ENCODE measurements at places on chromosomes 7 and 10.

DNA sequence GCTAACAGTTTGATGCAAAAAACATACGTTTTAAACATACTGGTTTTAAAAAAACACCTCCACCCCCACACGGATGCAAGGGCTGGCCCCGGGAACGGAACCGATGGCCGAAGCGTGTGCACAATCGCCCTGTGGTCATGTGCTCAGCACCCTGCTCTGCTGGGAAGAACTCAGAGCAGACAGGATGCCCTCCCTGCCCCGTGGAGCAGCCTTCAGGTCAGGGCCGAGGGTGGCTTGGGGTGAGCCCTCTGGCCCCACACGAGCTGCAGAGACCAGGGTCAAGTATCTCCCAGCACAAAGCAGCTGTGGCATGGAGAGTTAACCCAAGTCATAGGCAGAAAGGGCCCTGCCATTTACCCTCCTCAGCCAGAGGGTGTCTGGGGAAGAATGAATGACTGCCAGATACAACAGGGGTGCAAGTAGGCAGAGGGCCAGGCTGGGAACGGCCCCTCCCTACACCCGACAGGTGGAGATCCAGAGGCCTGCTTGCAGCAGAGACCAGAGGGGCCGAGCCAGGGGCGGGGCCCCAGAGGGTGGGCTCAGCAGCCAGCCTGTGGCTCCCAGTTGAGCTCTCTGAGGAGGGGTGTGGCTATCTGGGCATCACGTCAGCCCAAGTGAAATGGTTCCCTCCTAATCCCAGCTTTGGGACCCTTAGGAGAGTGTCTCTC lies 56.8 kb downstream of the ZRANB1 start:
- DNase-seq, result no peak

DNA sequence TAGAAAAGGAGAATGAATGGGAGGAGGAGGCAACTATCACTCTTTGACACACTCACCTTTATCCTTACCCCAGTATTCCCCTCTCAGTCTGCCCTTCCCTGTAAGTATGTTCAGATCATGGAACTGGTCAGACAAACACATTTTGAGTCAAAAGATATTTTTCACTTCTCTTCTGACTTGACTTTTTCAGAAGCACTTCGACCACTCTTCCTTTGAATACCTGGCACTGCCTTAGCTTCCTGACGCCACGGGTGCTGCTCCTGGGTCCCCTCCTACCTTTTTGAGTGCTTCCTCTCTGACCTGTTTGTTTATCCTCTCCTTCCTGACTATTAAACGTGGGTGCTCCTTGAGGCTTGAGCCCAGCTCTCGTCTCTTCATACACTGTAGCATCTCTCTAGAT lies 19.8 kb upstream of the C10orf67 start:
- DNase-seq, result no peak

DNA sequence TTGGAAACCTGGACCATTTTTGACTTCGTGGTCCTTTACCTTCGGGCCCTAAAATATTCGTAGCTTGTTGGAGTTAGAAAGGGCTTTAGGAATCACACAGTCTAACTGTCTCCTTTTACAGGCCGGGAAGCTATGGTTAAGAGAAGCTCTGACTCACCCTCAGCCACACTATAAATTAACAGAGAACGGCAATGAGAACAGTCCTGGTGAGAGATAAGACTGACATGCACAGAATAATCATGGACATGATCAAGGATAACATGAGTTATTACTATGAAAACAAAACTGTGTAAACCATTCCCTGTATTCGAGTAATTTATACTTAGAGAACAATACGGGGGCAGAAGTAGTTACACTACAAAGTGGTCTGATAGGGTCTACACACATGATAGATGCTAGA lies 162.5 kb upstream of the MALRD1 start:
- DNase-seq, result no peak

DNA sequence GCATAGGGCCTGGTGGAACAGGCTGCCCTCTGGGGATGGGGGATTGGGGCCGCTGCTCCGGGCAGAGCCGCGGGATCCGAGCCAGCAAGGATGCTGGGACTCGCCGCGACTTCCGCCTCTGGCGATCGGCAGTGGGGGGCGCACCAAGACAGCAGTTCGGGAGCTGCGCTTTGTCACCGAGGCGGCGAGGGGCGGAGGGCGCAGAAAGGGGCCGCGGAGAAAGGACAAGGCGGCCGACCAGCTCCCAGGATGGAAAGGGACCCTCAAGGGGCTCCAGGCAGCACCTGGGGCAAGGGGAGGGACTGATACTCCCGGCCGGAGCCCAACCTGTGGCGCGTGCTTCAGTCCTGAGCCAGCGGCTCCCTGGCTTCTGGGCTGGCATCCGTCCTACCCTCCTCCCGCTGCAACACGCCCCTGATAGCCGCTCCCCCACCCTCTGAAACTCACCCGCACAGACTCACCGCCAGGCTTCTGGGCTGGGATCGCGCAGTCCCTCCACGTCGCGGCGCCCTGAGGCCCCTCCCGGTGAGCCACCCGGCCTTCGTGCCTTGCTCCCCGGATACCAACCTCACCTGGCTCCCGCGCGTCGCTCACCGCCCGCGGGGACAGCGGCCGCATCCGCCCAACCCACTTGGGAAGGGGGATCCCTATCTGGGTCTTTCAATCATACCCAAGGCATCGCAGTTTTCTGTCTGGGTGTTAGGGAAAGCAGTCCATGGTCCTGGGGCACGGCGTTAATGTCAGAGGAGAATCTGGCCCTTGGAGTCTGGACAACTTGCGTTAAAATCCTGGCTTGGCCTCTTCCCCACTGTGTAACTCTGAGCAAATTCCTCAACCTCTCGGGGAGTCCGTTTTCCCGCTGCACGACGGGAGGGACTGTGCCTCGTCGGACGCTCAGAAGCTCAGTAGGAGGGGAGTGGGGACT lies 7.0 kb upstream of the EVX1 start:
- no peak for DNase-seq

DNA sequence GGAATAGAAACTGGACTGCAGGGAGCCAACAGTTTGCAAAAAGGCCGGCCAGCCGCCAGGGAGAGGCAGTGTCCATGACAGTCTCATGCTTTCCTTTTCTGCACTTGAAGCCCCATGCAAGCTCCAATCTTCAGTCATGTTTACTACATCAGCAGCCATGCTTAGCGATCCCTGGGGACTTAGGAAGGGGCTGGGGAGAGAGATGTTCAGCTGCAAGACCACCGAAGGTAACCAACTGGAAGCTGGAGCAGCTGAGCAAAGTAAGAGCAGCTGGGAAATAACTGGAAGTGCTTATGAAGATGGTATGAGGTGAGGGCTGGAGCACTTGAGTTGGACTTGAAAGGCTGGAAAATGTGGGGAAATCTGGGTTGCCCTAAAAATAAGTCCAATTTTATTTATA lies 37.0 kb downstream of the PRR15 start:
- DNase-seq, result no peak

- DNase-seq, result no peak
Observed at GRCh38 chr7:126957443-126957842, 295.3 kb downstream of the GRM8 start.

DNA sequence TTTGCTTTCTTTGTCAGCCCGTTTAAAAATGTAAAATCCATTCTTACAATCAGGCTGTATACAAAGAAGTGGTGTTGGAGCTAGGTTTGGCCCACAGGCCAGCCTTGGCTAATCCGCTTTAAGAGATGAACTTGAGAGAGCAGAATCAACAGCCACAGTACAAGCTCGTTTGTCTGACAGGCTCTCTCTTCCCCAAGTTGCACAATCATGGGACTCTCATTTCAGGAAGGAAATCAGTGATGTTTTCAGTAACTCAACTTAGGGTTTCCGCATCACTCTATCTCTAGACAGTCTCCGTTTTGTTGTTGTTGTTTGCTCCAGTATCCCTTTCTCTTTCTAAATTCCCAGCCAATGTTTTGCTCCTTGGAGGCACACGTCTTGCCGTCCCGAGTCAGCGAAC lies 582.0 kb upstream of the MKI67 start:
- DNase-seq, result no peak

DNA sequence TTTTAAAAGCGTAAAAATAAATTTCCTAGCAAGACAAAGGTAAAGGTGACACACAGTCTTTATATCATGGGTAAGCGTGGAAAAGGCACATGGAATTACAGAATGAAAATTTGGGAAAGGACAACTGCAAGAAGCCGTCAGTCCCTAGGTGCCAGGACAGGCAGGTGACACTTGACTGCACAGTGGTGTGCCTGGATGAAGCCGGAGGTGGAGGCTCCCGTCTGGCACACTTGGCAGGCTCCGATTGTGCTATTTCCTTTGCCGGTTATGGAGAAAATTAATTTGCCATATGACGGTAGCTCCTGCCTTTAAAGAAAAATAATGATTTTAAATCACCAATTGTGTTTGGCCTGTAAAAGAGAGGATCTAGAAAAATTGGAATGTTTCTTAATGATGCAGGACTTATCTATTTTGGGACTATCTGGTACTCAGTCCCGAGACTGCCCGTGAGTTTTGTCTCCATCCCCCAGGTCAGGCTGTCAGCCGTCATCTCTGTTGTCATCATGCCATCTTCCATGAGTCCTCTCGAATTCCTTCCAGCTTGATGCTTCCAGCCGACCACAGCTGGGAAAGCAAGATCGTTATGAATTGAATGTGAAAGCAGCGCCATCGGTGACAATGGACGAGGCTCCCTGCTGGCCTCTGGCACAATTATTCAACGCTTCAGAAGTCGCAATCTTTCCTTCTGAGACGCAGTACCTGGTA lies 56.2 kb upstream of the MGMT start:
- no peak for DNase-seq

GRCh38 chr7:304574-305409 lies 14.8 kb downstream of the FOXL3 start:
- DNase-seq, result no peak

DNA sequence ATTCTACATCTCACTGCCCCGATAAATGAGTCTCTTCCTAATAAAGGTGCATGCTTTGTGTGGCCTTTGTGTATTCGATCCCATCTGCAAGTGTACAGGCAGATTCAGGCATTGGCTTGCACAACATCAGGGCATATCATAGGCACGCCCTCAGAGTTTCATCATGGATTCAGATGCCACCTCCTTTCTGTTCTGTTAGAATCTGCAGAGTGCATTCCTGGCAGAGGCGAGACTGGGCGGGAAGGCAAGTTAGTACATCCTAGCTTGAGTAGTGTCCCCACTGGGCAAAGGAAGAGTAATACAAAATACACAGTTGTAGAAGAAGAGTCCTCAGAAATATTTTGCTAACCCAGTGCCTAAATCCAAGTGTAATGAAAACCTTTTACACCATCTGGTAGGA lies 346.5 kb upstream of the GALNT17 start:
- DNase-seq, result no peak

GRCh38 chr10:102280397-102281101 lies 35.2 kb downstream of the GBF1 start:
- DNase-seq, result no peak

GRCh38 chr7:149714910-149715471 lies 58.4 kb downstream of the ZNF467 start:
- DNase-seq, result no peak

GRCh38 chr10:15620337-15620736 lies 99.4 kb downstream of the ITGA8 start:
- no peak for DNase-seq

GRCh38 chr10:114095559-114096337 lies 52.1 kb downstream of the ADRB1 start:
- DNase-seq, result no peak

DNA sequence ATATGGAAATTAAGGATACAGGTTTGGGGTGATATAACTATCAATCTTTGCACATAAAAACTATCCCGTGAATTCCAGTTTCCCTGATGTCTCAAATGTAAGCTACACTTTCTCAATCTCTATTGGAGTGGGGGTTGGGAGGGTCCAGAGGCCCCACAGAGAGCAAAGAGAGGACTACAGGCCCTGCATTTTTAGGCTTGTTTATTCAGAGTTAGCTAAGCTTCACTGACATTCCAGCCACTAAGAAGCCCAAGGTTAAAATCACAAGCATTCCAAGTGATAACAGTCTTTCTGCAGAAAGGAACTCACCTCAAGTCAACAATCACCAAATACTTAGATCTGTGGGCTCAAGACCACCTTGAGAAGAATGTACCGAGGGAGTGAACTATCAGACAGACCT lies 31.6 kb upstream of the LAMB1 start:
- DNase-seq, result no peak

- DNase-seq, result peak; percentile 91
Observed at GRCh38 chr10:77160679-77161078, 476.9 kb downstream of the KCNMA1 start.

DNA sequence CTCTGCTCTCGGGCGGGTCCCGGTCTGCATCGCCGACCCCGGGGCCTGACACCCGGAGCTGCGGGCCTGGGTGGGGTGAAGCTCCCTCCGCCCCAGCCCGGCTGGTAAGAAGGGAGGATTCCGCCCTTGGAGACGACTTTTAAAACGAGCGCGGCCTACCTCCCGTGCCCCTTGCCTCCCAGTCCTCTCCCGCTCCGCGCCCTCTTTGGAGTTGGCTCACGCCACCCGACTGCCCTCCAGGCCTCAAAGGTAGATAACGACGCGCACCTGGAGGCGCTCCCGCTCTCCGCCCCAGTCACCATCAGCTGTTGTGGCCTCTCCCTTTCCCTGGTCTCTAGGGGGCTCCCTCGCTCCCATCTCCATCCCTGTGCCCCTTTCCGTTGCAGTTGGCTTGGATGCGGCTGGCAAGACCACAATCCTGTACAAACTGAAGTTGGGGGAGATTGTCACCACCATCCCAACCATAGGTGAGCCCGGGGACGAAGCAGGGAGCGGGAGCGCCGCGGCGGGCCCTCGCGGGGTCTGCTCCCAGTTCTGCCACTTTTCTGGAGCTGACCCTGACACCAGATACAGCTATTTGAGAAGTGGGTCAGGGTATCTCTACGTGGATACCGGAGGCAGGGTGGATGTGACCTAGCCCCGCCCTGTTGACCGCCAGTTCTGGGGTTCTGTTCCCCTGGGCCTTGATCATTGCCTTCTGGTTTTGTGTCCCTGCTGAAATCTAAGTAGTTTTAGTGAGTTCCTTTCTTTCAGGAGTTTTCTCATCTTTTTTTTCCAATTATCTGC lies 679 bp downstream of the ARF5 start:
- DNase-seq, result no peak

DNA sequence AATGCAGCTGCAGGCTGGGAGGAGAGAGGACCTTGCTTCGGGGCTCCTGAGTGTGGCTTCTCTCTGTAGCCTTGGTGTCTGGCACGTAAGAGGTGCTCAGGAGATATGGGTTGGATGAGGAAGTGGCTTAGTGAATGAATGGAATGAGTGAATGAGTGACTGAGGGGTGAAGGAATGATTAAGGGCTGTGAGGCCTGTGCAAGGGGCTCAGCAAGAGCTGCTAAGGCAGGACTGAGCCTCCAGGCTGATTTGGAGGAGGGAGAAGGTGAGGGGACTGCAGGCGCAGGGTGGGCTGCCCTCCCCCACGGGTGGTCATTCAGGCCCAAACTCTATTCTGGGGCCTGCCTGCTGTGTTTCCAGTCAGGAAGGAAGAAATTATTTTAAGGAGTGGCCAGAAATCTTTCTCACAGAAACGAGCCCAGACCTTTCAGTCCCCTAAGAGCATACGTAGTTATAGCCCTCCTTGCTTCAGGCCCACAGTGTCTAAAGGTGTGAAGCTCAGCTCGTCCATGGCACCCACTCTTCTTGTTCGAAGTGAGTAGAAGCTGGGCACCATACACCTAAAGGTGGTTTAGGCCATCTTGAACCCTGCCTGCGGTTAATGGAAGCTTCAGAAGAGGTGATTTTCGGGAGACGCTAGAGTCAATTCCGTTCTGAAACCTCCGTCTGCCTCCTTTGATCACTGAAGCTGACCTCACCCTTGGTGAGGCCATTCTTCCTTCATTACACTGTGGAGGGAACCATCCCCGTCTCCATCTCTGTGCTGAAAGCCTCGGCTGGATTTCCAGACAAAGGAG lies 49.5 kb upstream of the SAMD8 start:
- no peak for DNase-seq

GRCh38 chr10:129402459-129402858 lies 64.6 kb upstream of the MGMT start:
- DNase-seq, result no peak
